CD4-positive, alpha-beta T cell treated with Interleukin-6 at 100 ng/mL for 8 hours (primary cell): ENCODE measurements at places on chromosomes 13 and 19.
A peak's percentile ranks its signal among the peaks of the same experiment; 100 is the strongest.

DNA sequence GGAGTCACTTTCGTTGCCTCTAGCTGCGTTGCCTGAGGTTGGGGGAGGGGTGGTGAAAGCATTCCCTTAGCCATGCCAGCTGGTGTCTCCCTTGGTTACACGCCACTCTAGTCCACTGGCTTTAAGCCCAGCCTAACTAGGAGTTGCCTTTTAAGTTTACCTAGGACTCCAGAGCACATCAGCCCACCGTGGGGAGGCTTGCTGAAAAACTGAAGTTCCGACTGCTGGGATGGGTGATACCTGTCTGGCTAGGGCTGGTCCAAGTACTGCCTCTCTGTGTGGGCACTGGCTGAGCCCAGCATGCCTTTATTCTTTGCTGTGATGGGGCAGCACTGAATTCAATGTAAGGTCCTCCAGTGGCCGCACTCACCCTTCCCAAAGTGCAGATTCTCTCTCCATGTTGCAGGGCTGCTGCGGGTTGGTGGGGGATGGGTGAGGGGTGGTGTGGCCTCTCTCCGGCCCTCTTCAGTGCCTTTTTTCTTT is 11.8 kb upstream of the CEACAM1 start:
- no peak for DNase-seq

- DNase-seq = peak; percentile 17
Measured at GRCh38 chr13:113741191-113741668, 17.8 kb upstream of the TMEM255B start.

DNA sequence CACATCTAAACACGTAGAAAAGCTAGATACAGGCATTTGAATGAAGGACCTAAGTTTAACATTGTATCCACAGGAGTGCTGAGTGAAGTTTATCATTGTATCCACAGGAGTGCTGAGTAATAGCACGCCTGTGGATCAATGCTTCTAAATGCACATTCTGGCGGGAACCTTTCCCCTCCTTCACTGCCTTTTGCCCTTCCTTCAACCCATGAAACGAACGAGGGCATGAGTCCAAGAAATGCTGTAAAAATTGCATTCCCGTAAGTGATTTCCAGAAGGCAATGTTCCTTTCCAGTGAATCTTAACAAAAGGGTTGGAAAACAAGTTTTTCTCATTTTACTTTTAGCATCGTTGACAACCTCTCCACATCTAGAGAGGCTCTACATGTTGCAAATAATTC is 88.1 kb downstream of the ZDHHC20 start:
- DNase-seq = no peak

GRCh38 chr13:113836768-113837559 is 26.9 kb downstream of the GAS6 start:
- no peak for DNase-seq

- no peak for DNase-seq
Measured at GRCh38 chr19:56748378-56748777, 76.8 kb upstream of the ZNF835 start.

- DNase-seq = no peak
Measured at GRCh38 chr19:16917401-16917800, 28.6 kb downstream of the F2RL3 start.

GRCh38 chr13:31207661-31208552 is 8.1 kb downstream of the B3GLCT start:
- no peak for DNase-seq

DNA sequence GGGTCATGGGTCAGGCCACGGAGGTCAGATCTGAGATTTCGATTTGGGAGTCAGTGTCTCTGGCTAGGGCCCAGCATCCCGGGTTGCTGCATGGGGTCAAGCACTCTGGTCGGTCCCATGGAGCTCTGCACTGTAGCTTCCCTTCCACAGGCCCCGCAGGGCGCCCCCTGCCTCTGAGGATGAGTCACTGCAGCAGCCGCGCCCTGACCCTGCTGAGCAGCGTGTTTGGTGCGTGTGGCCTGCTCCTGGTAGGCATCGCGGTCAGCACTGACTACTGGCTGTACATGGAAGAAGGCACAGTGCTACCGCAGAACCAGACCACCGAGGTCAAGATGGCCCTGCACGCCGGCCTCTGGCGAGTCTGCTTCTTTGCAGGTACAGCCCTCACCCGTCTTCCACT is 3.6 kb downstream of the CACNG7 start:
- DNase-seq = no peak

- DNase-seq = peak; percentile 42
Measured at GRCh38 chr19:10404888-10405820, 1.8 kb upstream of the CDC37 start.

DNA sequence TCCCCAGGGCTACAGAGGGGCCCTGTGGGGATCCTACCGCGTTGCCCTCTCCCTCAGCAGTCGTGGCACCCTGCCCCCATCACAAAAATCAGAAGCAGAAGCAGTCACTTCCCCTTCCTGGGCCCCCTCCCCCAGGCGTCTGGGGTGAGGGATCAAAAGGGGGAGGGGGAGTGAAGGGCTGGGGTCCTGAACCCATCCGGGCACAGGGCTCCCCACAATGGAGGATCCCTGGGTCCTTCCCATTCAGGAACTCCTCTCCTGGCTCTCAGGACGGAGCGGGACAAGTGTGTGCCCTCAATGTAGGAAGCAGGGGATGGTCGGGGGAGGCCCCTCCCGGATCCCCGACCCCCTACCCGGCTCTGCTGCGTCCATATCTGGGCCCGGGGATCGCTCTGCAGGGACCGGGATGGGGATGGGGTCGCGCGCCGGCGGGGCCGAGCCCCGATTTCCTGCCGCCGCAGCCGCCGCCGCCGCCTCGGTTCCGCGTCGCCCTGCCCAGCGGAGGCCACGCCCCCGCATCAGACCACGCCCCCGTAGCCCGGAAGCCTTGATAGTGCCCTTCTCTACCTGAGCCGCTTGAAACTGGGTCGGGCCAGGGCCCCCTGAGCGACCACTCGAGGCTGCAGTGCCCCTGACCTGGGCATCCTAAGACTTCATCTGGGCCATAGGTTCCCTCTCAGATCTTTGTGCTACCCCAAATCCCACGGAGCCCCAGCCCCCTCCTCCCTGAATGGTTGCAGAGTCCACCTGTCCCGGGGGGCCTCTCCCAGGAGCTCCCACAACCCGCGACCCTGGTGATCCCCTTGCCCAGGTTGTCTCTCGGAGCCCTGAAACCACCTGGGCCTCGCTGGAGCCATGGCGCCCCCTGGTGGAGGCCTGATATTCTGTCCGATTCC is at the start of gene GMIP:
Gene GMIP, minus strand, starts transcription at position 500 of the 896 bp plus-strand sequence. Its CDS starts 128 bp downstream, at position 372.
- peak; percentile 88 for DNase-seq

- DNase-seq = no peak
Measured at GRCh38 chr13:76944456-76944855, 3.9 kb upstream of the ACOD1 start.

DNA sequence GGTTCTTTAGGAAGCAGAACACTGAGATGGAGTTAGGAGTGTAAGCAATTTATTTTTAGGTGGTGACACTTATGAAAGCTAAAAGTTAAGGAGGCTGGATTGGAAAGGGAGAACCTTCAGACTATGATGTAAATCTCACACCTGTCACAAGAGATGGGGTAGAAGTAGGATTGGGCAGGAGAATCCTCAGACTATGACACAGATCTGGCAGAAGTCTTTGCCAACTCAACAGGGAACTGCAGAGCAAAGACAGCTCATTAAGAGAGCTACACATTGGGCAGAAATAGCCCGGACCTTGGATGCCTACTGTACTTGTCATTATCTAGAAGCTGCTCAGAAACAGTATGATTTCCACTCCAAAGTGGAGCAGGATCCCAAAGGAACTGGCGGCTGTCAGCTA is 134.4 kb downstream of the DNAJC15 start:
- no peak for DNase-seq

- no peak for DNase-seq
Measured at GRCh38 chr19:30719189-30719998, 347.2 kb downstream of the ZNF536 start.

- DNase-seq = no peak
Measured at GRCh38 chr19:29259153-29259552, 46.2 kb upstream of the UQCRFS1 start.
